ENCODE measurements at places on chromosomes 6 and 20.

- DNase-seq = no peak
Observed at GRCh38 chr20:51660672-51661608, 107.2 kb downstream of the ATP9A start.

- no peak for DNase-seq
Observed at GRCh38 chr6:158154816-158155215, 13.2 kb downstream of the SERAC1 start.

- DNase-seq = no peak
Observed at GRCh38 chr6:7911345-7911725, 747 bp upstream of the TXNDC5 start.

- DNase-seq = no peak
Observed at GRCh38 chr6:102488729-102489128, 1095.2 kb downstream of the GRIK2 start.

- peak; percentile 76 for DNase-seq
Observed at GRCh38 chr6:710601-711571, 17.9 kb upstream of the EXOC2 start.

GRCh38 chr6:87710090-87710489 is 8.1 kb upstream of the AKIRIN2 start:
- peak; percentile 55 for DNase-seq

DNA sequence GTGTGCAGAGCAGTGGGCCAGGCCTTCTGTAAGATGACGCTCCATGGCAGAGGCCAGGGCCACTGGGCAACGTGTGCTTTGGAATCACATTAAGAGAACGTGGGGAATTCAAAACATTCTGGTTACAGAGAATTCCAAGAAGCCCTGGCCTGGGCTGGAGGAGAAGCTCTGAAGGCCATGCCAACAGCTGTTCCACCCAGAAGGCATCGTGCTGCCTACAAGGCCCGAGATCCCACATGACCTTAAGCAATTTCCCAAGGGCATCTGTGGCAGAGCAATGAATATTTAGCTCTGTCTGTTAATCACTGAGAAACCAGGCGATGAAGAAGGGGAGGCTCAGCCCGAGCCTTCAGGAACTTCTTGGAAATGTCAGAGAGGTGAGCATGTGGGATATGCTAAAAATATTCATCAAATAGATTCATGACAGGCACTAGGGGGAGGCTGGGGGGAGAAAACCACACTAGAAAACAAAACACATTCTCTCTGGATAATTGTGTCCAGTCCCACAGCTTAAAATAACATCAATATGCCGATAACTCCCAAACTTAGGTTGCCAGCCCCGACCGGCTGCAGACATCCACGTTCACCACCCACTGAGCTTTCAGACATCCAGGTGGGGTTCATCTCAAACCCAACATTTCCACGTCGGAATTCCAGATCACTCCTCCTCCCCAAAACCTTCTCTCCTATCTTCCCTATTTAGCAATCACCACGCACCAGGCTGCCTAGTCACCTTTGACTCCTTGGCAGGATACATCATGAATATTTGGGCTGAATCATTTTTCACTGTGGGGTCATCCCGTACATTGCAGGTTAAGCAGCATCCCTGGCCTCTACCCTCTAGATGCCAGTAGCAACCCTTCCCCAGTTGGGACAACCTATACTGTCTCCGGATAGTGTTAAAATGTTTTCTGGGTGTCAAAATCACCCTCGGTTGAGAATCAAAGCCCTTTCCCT is 6.6 kb downstream of the SULF2 start:
- DNase-seq = no peak

DNA sequence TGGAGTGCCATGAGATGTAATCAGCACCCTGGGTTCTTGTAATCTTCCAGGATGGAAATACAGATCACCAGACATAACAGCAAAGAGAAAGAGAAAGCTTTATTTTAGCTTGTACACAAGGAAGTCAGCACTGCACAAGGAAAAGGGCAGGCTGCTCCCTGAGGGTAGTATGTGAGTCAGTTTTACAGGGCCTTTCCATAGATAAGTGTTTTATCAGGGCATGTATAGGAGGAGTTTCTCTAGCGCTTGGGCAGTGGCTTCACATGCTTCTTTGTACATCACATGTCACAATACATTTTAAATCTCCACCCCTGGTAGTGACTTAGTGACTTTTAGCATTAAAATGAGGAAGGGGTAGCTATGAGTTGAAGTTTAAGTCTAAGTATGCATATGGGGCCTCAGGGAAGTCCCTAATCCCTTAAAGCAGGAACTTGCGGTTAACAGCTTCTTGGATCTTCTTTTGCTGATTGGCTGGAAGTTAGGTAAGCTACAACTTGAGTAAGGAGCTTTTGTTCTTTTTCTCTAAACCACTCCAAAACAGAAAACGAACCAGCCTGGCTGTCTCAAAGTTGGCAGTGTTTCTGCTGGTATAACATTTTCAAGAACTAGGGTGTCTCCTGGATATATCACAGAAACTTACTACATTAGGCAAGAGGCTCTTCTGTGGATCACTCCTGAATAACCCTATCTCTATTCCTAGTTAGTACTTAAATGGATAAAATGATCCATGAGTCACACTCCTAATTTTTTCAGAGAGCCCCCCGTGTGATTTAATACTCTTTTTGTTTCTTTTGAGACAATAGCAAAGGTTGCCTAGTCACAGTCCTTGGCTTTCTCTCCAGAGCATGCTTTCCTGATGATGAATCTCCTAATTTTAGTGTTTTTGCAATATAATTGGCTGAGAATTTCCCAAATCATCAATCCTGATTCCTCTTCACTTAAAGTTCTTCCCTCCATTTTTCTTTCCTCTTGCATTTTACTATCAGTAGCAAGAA is 60.2 kb downstream of the MRAP2 start:
- peak; percentile 92 for DNase-seq

GRCh38 chr20:50004229-50004628 is 21.4 kb downstream of the SNAI1 start:
- DNase-seq = peak; percentile 58

DNA sequence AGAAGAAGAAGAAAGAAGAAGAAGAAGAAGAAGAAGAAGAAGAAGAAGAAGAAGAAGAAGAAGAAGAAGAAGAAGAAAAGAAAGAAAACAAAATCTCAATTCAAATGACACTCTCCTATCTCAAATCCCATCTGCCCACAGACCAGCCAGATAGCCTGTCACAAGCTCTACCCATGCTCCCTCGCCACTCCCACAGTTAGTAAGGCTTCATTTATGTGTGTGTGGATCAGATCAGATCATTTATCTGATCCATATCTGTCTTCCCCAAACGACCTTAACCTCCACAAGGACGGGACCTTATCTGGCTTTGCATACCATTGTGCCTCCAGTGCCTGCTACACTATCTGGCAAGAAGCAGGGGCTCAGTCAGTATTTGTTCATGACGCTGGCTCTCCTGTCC is 81.9 kb upstream of the RREB1 start:
- DNase-seq = no peak

DNA sequence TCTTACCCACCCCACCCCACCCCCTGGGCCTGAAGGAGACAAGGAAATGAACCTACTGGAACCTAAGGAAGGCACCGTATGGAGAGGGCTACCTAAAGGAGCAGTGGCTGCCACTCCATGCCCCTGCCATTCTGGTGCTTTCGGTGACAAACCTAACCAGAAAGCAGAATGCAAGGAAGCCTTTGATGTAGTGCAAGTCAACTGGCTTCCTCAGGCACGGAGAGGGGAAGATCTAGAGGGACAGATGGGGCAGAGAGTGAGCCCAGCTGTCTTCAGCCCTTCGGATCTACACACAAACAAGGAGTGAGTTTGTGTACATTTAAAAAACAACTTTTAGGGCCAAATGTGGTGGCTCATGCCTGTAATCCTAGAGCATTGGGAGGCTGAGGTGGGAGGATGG is 39.5 kb downstream of the PPP1R16B start:
- DNase-seq = no peak

DNA sequence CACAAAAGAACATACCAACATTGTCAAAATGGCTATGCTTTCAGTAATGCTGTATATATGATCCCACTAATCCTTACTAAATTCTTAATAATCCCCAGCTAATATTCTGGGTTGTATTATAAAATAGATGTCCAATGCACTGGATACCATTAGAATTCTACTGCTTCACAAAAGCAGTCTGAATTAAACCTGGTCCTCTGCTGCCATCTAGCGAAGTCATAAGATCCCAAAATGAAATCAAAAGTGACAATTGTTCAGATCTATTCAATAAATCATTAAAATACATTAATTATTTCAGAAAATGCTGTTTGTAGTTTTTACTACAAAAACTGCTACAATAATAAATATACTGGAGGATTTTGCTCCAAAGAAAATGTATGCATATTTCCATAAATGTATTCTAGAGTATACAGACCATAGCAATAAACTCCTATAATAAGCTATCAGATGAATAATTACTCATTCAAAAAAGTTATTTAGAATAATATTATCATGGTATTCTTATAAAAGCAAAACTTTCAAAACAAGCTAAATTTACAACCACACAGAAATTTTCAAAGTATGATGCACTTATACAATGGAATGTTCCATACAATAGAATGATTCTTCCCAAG is 92.6 kb downstream of the RNGTT start:
- DNase-seq = peak; percentile 69

- DNase-seq = no peak
Observed at GRCh38 chr6:111033628-111034289, 51.9 kb downstream of the RPF2 start.

Data from NB4 (cell line).